ENCODE measurements at places on chromosomes 2 and 18.
A peak's percentile ranks its signal among the peaks of the same experiment; 100 is the strongest.

- no peak for DNase-seq
Measured at GRCh38 chr18:61771861-61772260, 120.9 kb downstream of the RNF152 start.

DNA sequence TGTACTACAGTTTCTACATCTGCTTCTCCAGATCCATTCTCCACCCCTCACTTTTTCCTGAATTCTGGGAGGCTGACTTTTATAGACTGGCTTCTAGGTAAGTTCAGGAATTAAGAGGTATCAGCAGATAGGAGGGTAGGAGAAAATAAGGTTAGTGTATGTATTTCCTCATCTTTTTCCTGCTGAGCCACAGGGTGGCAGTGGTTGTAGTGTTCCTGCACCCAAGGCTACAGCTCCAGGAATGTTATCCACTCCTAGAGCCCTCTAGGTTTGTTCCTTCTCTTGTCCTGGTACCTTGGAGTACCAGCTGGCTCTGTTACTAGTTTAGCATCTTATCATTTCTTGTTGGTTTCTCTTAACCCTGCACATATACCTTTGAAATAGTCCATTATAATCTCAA lies 40.7 kb upstream of the C2orf66 start:
- no peak for DNase-seq

GRCh38 chr2:99637159-99637697 lies 147.4 kb upstream of the REV1 start:
- no peak for DNase-seq

DNA sequence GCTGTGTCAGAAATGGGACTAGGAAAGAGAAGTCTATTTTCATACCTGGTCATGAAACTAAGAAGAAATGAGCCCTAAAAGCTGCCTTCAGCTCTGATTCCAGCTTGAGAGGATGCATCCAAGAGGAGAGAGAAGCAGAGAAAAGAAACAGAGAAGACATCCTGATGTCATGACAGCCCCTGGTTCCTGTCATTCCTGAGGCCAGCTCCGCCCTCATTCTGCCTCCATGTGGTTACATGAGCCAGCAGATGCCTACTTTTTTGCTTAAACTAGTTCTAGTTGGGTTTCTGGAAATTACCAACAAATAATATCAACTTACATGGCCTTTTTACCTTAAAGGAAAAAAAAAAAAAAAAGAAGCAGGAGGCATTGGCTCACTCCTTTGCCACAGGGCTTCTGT lies 14.1 kb upstream of the ACKR3 start:
- DNase-seq = no peak

GRCh38 chr18:69980509-69980908 lies 32.8 kb upstream of the CD226 start:
- DNase-seq = no peak

DNA sequence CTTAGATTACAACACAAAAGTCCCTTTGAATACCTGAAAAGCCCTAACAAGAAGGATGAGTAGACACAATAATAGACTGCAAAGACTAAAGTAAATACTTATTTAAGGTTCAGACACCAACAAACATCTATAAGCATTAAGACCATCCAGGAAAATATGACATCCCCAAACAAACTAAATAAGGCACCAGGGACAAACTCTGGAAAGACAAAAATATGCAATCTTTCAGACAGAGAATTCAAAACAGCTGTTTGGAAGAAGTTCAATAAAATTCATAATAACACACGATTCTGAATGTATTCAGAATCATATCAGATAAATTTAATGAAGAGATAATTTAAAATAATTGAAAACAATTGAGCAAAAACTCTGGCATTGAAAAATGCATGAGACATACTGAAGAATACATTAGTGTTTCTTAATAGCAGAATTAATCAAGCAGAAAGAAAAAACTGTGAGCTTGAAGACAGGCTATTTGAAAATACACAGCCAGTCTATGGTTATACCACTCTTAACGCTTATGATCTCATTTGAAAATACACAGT lies 1388.8 kb downstream of the DSC3 start:
- DNase-seq = no peak

DNA sequence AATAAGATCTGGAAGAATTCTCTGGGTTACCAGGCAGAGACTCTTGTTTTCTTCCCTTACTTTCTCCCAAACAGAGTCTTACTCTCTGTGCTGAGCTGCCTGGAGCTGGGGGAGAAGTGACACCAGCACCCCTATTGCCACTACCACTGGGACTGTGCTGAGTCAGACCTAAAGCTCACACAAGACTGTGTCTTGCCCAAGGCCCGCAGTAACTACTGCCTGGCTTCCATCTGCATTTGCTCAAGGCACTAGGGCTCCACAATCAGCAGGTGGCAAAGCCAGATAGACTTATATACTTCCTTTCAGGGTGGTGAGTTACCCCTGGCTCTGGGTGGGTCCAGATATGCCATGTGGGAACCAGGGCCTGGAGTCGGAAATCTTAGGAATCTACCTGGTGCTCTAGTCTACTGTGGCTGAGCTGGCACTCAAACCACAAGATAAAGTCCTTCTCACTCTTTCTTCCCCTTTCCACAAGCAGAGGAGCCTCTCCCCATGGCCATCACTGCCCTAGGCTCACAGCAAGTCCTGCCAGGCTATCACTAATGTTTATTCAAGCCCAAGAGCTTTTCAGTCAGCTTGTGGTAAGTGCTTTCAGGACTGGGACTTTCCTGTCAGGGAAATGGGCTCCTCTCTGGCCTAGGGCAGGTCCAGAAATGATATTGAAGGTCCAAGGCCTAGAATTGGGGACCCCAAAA lies 27.6 kb upstream of the SERPINB2 start:
- no peak for DNase-seq

DNA sequence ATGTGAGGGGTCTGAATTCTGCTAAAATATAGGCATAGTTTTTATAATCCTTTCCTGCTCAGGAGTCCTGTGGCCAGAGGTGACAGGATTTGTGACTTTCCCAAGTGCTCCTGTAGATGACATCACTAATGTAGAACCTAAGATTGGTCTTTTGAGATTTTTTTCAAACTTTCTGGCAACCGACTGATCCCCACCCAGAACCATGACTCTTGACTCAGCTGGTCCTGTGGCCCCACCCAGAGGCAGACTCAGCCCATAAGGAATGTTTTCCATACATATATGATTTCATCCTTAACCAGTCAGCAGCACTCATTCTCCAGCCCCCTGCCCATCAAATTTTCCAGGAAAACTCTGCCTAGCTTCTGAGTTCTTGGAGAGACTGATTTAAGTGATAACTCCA lies 46.8 kb downstream of the COMMD1 start:
- DNase-seq = no peak

DNA sequence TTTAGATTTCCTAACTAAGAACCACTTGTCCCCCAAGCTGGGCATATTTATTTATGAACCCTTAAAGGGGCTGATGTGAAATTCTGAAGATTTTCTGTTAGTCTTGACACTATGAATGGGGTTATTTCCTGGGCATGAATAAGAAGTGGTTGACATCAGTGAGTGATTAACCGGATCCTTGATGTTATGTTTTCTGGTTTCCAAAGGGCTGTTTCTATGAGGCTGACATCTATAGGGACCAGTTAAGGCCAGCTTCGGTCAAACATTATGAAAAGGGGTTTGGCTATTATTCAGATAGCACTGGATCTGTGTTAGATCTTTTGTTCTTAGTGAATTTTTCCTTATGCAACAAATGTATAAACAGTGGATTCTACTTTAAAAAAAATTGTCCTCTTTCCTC lies 443.7 kb upstream of the SPRED2 start:
- no peak for DNase-seq

DNA sequence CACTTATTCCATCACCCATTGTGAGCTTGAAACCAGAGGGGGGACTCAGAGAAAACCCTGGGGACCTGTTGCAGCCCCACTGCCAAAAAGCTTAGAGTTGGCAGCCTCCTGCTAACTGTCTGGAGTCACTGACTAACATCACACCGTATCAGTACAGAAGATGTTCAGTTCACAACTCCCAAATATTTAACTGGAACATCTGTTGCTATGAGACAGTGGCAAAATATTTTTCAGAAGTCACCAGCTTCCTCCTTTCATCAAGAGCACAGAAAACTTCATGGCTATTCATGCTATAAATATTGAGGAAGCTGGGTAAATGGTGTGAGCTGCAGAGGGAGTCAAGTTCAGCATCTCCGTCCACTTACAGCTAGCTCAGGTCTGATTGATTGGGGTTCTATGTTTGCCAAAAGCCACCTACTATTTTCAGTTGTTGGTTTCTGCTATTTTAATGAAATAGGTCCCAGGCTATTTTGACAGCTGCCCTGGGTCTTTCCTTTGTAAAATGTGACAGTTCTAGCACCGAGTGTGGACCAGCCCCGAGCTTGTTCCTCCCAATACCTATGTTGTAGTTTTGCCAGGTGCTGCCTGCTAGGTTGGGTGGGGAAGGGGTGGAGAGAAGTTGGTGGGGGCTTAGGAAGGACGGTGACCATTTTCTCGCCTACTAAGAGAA lies 9.8 kb downstream of the TUBB6 start:
- no peak for DNase-seq

GRCh38 chr2:136956050-136956449 lies 190.7 kb downstream of the THSD7B start:
- no peak for DNase-seq

- no peak for DNase-seq
Measured at GRCh38 chr2:132747046-132747445, 77.0 kb upstream of the LYPD1 start.

- DNase-seq = no peak
Measured at GRCh38 chr2:3587432-3587831, 7.5 kb upstream of the COLEC11 start.

DNA sequence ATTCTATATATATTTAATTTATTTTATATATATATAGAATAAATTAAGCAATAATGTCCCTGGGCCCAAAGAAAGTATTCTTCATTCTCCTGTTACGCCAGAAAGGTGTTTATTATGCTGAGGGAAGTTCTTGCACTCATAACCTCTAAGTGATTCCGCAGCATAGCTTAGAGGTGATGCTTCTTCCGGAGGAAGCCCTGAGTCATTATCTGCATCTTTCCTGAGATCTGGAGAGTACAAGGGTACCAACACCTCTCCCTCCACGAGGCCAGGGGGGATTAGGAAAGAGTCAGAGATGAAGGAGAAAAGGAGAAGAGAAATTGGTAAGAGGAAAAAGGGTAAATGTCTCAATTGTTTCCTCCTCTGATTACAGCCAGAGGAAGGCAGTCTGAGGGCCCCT lies 43.1 kb upstream of the RTN4 start:
- no peak for DNase-seq

DNA sequence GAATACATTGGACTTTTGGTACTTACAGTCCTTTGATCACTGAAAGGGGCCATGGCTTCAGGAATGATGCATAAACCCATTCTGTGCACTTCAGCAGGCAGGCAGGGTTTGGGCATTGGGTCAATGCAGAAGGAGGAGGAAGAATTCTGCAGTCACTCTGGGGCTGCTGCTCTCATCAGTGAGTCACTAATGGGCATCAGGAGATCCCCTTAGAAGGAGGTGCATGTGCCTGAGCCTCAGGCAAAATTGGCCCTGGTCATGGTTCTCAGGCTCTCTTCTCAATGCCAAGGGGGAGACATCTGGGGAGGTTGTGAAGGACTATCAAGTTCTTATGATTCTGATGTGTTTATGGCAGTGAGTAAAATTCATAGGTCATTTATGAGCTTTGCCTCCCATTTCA lies 52.0 kb upstream of the TNP1 start:
- DNase-seq = no peak

DNA sequence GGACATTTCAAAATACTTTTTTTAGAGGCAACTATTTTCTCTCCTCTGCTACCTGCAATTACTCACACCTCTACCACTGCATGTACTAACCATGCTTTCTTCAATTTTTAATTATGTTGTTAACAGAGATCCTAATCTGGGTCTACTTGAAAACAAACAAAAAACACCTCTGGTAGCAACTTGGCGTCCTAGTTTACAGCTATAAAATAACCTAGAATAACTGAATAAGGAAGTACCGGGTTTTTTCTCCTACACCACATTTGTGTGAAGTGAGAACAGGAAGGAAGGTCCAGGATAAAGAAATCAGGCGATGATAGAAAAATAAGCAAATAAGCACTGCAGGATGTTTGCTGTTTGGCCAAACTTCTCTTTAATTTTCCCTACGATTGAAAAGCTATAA lies 633.5 kb downstream of the LRP1B start:
- DNase-seq = no peak

- no peak for DNase-seq
Measured at GRCh38 chr18:35474884-35475283, 22.9 kb downstream of the INO80C start.

GRCh38 chr2:149877913-149878312 lies 290.3 kb upstream of the MMADHC start:
- no peak for DNase-seq

DNA sequence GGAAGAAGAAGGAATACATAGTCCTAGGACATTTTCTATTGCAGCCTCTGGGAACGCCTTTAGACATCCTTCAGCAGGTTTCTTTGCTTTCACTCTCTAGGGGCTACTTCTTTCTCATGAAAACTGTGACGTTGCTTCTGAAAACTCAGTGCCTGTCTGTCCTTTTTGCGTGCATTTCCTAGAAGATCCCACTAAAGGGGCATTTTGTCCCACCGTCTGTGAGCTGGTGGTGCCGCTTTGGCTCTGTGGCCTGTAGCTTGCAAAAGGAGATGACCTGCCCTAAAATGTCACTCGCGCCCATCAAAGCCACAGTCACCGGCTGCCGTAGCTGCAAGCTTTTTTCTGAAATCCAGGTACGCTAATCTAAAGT lies 579 bp downstream of the STAT4 start:
- DNase-seq = no peak

DNA sequence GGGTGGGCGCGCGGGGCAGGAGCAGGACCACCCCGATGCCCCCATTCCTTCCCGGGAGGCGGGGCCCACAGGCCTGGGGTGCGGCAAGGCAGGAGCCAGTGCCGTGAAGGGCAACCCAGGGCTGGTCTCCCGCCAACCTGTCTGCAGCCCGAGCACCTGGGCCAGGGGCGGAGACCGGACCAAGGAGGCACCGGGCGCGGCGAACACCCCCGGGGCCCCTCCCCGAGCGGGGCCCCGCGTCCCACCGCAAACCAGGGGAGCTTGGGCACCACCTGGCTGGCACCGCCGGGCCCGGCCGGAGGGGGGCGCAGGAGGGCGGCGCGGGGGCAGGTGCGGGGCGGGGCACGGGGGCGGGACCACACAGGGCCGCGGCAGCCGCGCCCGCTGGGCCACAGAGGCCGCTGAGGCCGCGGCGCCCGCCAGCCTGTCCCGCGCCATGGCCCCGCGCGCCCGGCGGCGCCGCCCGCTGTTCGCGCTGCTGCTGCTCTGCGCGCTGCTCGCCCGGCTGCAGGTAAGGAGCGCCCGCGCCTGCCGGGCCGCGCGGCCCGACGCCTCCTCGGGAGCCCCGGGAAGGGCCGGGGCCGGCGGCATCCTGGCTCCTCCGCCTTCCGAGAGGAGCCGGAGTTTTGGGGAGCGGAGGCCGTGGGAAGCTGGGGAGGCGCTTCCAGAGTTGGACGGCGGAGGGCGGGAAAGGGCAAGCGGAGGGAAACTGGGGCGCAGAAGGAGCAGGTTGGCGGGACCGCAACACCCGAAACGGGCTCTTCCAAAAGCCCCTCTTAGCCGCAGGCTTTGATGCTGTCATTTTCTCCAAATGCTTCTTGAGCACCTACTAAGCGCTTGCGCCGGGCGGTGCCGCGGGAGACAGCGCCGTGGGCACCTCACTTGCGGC lies at the start of gene TNFRSF11A:
Gene TNFRSF11A, plus strand, starts transcription at position 394 of the 889 bp plus-strand sequence. Its CDS starts 43 bp downstream, at position 437.
- no peak for DNase-seq

GRCh38 chr2:234032279-234032856 lies 18.1 kb upstream of the SPP2 start:
- DNase-seq = peak; percentile 62

Data from smooth muscle cell of the brain vasculature (primary cell).